ENCODE measurements at places on chromosomes 5 and 9. TPM values are rescaled to one million over a fixed set of nuclear protein-coding genes. Genes with fewer than 3 reads are reported as not detected.

Gene STPG3
- not detected for total RNA-seq

GRCh38 chr5:17619354-17619753 is 9.2 kb downstream of the TAF11L12 start:
- H3K4me3 ChIP-seq, result no peak overlapping the region
- H3K27ac ChIP-seq, result no peak overlapping the region

Gene RPL7A
- total RNA-seq, result 3,340 TPM

GRCh38 chr5:52948418-52949076 is 40.6 kb upstream of the ITGA2 start:
- no peaks in the 10 kb centered on the region for H3K27me3 ChIP-seq
- peak; percentile 74 for DNase-seq
- peaks cover 9% of the 10 kb centered on the region for H3K4me1 ChIP-seq
- H3K4me3 ChIP-seq, result no peak overlapping the region
- H3K27ac ChIP-seq, result no peak overlapping the region

GRCh38 chr9:105038051-105038450 is 110.1 kb upstream of the ABCA1 start:
- no peaks in the 10 kb centered on the region for H3K27me3 ChIP-seq
- no peak overlapping the region for H3K27ac ChIP-seq
- peaks cover 1% of the 10 kb centered on the region for H3K36me3 ChIP-seq

Gene RASEF
- not detected for total RNA-seq

Gene OLFM1
- not detected for total RNA-seq

DNA sequence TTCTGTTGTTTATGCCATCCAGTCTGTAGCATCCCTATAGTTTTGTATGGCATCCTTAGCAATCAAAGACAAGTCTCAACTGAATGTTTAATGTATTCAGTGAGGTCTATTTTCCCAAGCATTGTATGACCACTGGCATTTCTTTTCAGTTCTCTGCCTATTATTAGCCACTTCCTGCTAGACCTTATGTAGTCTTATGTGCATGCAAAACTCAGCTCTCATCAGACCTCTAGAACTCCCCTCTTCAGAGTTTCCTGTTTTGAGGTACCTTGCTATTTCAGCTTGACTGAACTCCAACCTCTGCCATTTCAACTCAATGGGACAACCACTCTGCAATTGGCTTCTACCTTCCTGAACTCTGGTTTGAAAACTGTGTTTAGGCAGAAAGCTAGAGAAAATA is 113.2 kb downstream of the SLC25A46 start:
- H3K4me1 ChIP-seq, result no peaks in the 10 kb centered on the region
- H3K27ac ChIP-seq, result no peak overlapping the region
- no peaks in the 10 kb centered on the region for H3K36me3 ChIP-seq
- H3K4me3 ChIP-seq, result no peak overlapping the region

Gene NREP
- total RNA-seq, result 3.8 TPM

Gene SKIC3
- total RNA-seq, result 78.1 TPM
